NCI-H446 (cell line): ENCODE measurements at places on chromosomes 16 and 17.

DNA sequence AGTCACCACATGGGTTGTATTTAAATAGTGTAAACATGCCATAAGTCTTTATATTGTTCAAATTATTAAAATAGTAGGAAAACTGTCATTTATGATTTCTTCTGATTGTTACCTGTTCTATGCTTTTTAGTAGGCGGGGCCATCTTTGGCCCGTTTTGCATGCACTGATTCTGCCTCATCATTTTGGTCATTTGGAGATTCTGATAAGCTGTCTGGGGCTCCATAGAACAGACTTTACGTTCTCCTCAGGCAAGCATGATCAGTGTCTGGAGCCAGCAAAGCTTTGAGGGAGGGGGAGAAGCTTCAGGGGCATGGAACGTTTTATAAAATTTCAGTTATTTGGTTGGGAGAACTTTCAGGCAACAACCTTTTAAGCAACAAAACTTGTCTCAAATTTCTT is 8.8 kb downstream of the NDEL1 start:
- DNase-seq: no peak

DNA sequence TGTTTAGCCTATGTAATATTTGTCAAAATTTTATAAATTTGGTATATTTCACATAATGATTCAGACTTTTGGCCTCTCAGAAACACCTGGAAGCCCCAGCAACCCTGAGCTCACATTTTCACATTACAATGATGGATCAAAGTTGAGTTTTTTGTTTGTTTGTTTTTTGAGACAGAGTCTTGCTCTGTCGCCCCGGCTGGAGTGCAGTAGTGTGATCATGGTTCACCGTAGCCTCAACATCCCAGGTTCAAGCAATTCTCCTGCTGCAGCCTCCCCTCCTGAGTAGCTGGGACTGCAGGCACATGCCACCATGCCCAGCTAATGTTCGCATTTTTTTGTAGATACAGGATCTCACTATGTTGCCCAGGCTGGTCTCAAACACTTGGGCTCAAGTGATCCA is 10.6 kb upstream of the VAT1L start:
- no peak for DNase-seq

- no peak for DNase-seq
These were observed 46.7 kb downstream of the C16orf82 start for GRCh38 chr16:27113341-27113841.

GRCh38 chr17:19487024-19487600 is 46.5 kb upstream of the SLC47A1 start:
- DNase-seq: no peak

DNA sequence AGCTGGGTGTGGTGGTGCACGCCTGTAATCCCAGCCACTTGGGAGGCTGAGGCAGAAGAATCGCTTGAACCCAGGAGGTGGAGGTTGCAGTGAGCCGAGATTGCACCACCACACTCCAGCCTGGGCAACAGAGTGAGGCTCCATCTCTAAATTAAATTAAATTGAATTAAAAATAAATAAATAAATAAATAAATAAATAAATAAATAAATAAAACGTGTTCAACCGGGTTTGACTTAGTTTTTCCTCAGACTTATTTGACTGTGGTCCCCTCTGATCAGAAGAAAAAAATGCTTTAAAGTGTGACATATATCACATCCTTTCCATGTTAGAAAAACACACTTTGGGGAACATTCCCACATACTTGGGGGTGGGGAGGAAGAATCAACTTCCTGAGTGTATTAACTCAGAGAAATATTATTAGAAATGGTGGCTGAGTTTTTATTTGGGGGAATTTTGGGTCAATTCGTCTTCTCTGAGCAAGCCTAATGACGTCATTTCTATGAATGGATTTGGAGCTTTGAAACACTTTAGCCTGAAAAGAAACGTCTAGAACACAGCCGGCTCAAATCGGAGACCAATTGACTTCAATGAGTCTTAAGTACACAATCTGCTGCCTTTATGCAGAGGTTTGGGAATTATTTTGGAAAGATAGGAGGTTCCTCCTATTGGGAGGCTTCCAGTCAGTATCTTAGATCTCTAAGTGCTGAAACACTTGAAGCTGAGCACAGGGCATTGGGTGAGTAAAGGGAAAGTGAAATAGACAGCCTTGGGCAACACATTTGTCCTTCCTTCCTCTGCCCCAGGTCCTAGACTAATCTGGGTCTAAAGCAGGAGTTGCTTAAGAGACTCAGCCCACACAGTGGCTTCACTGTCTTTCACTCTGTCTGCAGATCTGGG is 132.6 kb downstream of the PITPNC1 start:
- no peak for DNase-seq

- DNase-seq: no peak
These were observed 862 bp downstream of the ZNF232 start for GRCh38 chr17:5110816-5111215.

GRCh38 chr17:42212382-42212781 is 18.1 kb upstream of the GHDC start:
- no peak for DNase-seq

- DNase-seq: no peak
These were observed 57.3 kb upstream of the BCO1 start for GRCh38 chr16:81181013-81181720.

GRCh38 chr17:58352596-58353388 is 791 bp upstream of the SUPT4H1 start:
- no peak for DNase-seq

DNA sequence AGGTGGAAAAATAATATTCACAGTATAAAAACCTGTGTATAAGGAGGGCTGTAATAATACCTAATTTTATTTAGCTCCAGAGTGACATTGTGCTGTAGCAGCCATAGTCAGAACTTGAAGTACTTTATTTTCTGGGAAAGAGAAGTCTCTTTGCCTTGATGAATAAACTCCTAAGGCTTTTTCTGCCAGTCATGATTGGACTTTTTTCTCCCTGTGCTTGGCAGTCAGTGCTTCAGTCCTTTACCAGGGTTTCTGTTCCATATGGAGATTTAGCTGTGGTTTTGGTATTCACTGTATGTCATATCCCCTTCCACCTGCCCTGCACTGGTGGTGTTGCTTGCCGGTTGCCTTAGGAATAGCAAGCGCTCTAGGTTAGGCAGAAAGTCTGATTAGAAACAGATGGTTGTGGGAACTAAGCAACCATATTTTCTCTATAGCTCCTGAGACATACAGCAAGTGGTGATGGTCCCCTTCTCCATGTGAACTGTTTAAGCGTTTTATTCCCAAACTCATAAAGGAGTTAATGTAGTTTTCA is 24.7 kb downstream of the DDX42 start:
- no peak for DNase-seq

- DNase-seq: no peak
These were observed 412 bp downstream of the EPN2 start for GRCh38 chr17:19237389-19238166.

DNA sequence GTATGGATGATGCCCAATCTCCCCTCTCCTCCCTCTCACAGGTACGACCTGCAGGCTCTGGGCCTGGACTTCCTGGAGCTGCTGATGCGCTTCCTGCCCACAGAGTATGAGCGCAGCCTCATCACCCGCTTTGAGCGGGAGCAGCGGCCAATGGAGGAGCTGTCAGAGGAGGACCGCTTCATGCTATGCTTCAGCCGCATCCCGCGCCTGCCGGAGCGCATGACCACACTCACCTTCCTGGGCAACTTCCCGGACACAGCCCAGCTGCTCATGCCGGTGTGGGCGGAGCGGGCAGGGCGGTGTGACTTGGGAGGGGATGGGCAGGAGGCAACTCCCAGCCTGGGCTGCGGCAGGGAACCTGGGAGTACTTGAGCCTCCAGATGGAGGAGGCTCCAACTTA is 18.1 kb downstream of the SPATA32 start:
- no peak for DNase-seq

- no peak for DNase-seq
These were observed 441.1 kb upstream of the RBFOX1 start for GRCh38 chr16:6891496-6891895.

GRCh38 chr16:80968386-80969113 is 38.1 kb downstream of the CMC2 start:
- no peak for DNase-seq

- DNase-seq: no peak
These were observed 487.5 kb upstream of the SALL1 start for GRCh38 chr16:51638339-51639135.

DNA sequence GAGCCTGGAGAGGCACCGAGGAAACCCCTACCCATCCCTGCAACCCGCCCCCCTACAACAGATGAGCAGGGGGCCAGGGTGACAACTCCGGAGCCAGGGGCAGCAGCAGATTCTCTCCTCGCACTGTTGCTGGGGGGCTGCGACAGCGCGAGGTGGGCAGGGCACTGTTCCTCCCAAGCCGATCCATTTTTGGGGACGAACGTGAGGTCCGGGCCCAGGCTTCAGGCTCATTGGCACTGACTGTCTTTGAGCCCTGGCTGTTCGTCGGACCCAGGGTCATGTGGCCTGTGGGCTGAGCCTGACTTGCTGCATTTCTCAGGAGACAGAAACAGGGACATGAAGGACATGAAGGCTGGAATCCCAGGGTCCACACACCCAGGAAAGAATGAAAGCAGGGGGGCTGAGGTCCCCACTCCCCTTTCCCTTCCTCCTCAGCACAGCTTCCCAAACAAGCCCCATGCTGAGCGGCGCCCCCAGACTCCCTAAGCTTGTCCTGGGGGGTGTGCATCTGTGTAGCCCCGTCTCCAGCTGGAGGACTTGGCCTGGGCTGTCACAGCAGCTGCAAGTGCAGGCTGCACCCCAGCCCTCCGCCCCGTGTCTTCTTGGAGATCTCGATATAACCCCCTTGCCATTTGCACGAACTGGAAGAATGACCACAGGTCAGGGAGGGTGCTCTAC is 18.7 kb downstream of the CEP295NL start:
- no peak for DNase-seq

- DNase-seq: no peak
These were observed 11.6 kb downstream of the COPZ2 start for GRCh38 chr17:48025904-48026501.

GRCh38 chr17:18932360-18933055 is 19.5 kb upstream of the SLC5A10 start:
- no peak for DNase-seq

DNA sequence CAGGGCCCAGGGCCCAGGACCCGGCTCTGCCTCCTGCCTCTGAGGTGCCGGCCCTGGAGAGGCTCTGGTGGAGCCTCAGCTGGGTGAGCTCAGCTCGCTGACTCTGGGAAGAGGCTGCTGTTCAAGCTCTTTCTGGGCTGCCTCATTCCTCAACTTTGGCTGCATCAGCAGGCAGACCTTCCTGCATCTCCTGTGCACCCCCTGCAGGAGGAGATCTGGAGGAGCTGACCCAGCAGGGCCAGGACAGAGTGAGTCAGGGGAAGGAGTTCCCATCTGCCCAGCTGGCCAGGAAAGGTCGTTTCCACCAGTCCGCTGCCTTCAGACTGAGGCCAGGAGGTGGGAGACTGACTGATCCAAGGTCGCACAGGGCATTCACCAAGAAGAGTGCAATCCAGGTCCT is 10.7 kb downstream of the CRHR1 start:
- no peak for DNase-seq

GRCh38 chr16:84995663-84996062 is 15.7 kb downstream of the ZDHHC7 start:
- no peak for DNase-seq

DNA sequence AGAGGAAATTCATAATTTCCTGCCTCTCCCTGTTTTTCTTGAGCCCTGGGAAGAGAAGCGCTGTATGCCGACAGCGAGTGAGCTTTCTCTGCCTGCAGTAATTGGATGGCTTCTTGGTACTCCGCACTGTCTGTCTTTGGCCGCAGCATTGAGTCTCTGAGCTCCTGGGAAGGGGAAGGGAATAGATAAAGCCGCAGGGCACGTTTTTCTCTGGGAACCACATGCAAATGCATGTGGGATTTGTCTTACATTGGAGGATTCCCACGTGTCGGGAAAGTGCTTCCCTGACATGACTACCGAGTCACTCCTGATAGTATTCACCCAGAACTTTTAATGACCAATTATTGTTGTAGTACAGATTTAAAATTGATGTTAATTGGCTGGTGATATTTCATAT is 385.9 kb downstream of the CPPED1 start:
- DNase-seq: no peak

DNA sequence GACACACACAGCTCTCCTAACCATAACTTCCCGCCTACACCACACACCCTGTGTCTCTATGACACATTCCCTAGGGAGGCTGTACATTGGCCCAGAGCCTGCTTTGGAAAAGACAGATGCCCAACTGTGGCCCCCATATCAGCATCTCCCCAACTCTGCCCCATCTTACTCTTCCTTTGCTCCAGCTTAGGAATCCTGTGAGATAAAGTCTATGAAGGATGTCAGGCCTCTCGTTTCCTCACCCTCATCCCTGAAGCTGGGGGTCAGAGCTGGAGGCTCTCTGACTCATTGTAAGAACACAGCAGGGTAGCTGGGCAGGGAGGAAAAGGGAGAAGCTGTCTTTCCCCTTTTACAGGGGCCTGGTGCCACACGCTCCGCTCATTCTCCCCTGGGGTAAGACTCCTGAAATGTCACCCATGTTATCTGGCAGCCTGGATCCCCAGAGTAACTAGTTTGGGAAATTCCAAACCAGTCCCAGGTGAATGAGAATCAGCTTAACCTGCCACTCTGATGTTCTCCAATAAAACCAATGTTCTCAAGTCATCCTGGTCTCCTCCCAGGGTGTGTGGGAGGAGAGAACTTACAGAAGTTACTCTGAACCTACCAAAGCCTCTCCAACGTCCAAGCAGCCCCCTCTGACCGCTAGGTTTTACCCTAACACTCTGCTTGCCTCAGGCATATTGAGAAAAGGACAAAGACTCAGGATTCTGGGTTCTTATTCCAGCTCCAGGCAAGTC is 2.8 kb downstream of the RAPGEFL1 start:
- DNase-seq: no peak

- no peak for DNase-seq
These were observed 16.5 kb downstream of the SNF8 start for GRCh38 chr17:48927978-48928745.
